Right renal pelvis (tissue), 4 donors: ENCODE measurements at places on chromosomes 1 and 21.

GRCh38 chr1:119565131-119565772 is 58.2 kb downstream of the HSD3B1 start:
- no peak for DNase-seq

DNA sequence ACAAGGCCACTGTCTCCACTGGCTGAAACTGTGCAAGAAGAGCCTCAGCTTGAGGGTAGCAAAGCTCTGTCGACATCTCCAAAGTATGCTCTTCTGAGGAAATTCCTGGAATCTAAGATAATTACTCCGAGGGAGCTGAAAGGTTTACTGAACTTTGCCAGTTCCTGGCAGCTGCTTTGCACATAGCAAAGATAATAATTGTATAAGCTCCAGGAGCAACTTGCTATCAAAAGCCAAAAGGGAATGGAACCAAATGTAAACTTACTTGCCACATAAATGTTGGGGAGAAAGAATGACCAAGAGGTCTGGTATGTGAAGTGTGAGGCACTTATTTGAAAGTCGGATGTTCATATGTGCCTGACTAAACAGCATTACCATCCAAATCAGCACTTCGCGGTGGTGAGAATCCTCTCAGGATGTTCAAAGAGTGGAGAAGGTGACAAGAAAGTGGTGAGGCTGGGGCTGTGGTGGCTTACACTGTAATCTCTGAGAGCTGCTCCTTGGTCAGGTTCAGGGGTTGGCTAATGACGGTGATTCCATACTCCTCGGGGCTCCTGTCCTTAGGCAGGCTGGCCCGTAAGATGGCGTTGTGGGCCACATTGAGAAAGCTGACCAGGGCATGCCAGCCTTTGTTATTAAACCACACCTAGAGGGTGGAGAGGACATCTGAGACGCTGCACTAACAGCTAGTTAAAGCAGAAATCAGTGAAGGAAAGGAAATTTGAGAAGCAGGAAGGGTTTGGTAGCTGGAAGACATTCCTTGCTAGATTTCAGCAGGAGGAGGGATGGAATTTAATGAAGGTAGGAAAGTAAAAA is 100.0 kb downstream of the ABCA4 start:
- no peak for DNase-seq

GRCh38 chr1:23546897-23547584 is 12.3 kb downstream of the ID3 start:
- no peak for DNase-seq

DNA sequence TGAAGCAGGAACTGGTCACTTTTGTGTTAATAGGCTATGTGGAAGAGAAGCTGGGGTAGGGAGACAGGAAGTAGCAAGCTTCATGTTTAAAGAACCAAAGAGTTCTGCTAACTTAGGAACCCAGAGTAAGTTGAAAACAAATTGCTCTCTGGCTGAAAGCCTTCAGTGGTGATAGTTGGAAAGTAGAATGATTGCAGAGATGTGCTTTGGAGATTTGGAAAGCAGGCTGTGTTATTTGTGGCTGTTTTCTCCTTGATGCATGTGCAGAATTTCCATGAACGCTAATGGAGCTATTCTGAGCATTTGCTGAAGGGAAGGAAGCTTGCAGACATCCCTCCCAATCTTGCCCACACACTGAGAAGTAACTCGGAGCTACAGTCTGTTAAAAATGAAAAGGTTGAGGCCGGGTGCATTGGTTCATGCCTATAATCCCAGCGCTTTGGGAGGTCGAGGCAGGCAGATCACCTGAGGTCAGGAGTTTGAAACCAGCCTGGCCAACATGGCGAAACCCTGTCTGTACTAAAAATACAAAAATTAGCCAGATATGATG is 45.7 kb downstream of the TCEANC2 start:
- DNase-seq, result no peak

GRCh38 chr1:65489481-65489880 is 69.0 kb downstream of the LEPR start:
- DNase-seq, result no peak

DNA sequence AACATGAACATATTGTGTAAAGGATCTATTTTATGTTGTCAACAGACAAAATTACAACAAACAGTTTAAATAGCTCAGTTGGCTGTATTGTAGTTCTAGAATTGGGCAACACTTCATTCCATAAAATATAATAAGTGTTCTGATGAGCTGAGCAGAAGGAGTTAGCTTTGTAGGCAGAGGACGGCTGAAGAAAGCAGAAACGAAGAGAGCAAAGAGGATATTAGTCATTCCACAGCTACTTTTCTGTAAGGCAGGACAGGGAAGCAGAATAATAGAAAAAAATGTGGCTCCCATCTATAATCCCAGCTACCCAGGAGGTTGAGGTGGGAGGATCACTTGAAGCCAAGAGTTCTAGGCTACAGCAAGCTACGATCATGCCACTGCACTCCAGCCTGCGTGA is 20.2 kb upstream of the IVNS1ABP start:
- DNase-seq, result no peak

DNA sequence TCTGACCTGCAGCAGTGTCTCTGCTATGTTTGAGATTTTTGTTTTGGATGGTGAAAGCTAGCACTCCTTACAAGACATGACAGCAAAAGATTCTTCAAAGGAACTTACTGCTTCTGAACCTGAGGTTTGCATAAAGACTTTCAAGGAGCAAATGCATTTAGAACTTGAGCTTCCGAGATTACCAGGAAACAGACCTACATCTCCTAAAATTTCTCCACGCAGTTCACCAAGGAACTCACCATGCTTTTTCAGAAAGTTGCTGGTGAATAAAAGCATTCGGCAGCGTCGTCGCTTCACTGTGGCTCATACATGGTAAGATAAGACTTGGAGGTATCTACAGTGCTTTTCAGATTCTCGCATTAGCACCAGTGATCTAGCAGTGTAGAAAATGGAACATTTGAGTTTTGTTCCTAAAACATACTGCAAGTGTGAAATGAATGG is 200.2 kb downstream of the PDE4B start:
- no peak for DNase-seq

DNA sequence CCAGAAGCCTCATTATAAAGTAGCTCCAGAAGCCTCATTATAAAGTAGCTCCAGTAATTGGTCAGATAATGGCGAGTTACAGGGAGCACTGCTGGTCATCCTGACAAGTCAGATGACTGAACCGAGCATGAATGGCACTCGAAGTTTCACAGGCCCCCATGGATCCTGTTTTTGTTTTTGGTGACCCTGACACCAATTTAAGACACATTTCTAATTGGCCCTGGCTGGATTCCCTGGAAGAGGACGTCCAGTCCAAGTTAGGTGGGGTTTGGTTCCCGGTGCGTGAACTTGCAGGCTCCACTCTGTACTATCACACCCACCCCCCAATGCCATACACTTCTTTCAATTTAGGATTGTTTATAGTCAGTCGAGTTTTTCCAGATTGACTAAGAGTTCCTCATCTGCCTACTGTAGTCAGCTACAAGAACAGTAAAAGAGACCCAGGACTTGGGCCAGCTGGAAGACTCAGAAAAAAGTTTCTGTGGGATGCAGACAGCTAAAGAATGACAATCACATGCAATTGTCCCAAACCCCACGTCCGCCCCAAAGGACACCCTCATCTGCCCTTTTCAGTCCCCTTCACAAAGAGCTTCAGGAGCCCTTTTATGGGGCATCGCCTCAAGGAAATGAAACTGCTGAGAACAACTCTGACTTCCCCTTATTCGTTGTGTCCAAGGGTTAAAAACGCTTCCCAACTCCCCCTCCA is 2.7 kb downstream of the DHRS3 start:
- no peak for DNase-seq

DNA sequence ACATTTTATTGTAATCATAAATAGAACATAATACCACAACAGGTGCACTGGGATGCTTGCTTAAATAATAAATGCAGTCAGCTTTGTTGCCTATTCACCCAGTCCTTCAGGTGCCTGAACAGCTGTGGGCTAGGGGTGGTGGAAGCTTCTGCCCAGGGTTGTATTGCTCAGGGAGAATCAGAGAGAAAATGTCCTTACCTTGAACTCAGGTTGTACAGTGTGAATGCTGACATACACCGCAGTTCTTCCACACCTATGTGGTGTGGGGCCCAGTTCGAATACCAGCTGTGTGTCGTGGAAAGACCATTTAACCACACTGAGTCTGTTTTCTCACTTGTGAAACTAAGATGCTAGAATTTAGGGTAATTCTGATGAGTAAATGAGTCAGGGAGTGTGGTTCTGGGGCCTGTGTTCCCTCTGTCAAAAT is 115.7 kb upstream of the ATP1A1 start:
- no peak for DNase-seq

- no peak for DNase-seq
These were observed 169.2 kb upstream of the IRF2BP2 start for GRCh38 chr1:234779160-234779538.

DNA sequence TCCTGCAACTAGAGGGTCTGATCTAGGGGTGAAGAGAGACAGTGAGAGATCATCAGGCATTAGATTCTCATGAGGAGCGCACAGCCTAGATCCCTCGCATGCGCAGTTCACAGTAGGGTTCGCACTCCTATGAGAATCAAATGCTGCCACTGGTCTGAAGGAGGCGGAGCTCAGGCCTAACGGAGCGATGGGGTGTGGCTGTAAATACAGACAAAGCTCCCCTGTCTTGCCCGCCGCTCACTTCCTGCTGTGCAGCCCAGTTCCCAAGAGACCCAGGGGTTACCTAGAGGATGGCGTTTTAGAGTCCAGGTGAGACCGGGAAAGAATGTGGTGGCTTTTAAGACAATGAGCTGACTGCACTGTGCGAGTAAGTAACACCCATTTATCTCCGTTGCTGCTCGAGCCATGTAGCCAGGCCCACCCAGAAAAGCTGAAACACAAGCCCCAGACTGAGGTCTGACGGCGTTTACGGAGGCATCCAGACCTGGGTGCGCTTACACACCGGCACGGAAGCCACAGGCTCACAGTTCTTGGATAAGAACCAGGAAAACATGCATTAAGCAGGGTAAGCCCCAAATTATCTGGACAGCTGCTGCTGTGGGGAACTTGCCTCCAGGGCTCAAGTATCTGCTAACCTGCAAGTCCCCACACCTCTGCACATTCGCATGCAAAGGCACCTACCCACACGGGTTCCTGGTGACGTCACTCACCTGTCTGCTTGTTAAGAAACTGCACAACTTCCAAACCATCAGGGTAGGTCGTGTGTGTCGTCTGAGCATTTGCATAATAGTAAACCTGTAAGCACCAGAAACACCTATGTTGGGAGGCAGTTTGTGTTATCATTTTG is 12.5 kb downstream of the TCP10L start:
- no peak for DNase-seq

GRCh38 chr1:203216274-203217138 is 13.0 kb downstream of the CHIT1 start:
- peak; percentile 81 for DNase-seq

DNA sequence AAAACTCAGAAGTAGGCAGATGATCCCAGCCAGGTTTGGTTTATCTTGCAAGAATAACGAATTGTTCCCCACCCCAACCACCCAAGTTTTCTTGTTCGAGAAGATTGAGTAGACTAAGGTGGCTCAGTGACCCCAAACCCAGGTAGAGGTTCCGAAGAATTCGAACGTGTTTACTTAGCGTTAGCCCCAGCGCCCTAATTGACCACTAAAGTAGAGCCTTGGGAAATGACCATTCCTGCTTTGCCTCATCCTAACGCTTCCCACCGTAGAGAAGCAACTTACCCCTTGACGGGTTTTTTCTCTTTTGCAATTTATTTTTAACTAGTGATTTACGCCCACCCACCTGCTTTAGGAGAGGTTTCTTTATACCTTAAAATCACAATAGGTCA is 870 bp downstream of the FBXO28 start:
- no peak for DNase-seq

DNA sequence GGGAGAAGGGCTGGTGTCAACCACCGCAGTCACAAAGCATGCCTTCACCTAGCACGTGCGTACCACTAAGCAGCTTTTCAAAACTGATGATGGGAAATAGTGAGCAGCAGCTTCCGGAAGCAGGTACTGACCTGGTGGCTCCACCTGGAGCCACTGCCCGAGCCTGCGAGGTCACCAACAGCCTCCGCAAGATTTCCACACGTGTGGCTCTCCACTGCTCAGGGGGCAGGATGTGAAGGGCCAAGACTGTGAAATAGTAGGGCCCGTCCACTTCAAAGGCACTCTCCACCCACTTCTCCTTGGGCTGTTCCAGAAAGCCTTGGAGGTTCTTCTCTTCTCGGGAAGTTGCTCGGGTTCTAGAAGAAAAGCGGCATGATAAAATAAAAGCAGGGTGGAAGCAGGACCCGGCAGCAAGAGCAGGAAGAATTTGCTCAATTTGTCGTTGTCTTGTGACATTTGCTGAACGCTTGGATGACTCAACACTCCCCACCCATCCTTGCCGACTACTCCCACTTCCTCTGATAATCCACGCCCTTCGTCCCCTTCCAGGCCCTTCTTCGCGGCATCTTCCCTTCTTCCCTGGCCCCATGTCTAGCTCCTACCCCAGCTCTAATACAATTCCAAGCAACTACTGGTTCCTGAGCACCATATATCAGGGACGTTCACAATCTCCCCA is 124.9 kb upstream of the IFFO2 start:
- DNase-seq, result no peak

DNA sequence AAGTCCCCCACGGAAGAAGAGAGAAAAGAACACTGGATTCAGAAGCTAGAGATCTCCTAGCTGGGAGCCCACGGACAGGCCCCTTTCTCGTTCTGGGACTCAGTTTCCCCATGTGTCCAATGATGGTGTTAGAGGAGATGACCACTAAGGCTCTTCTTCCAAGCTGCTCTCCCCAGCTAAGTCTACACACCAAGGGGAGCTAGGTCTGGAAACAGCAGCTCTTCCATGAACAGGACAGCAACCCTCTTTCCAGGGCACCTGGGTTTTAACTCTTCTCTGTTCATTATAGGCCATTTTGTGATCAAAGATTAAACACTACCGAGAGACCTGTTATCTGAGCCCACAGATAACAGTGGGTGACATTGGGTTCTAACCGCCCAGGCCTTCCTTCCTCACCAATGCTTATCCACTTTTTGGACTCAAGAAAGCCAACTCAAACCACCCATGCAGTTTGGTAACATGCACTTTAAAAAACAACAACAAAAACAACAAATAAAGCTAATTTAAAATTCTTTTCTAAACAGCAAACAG is 85.9 kb downstream of the MRPL37 start:
- DNase-seq, result no peak

- DNase-seq, result no peak
These were observed 244.4 kb downstream of the HHAT start for GRCh38 chr1:210573141-210573540.

GRCh38 chr1:12745126-12745991 is 641 bp upstream of the CFAP107 start:
- no peak for DNase-seq

- no peak for DNase-seq
These were observed 807.1 kb downstream of the USP25 start for GRCh38 chr21:16536643-16537434.

- DNase-seq, result no peak
These were observed 33.9 kb upstream of the LBR start for GRCh38 chr1:225461533-225462428.

- DNase-seq, result no peak
These were observed 146.4 kb downstream of the KIF26B start for GRCh38 chr1:245301162-245301580.
